RWPE1 (cell line): ENCODE measurements at places on chromosomes 5 and 9.
A peak's percentile ranks its signal among the peaks of the same experiment; 100 is the strongest.

- no peak for DNase-seq
Observed at GRCh38 chr9:121298689-121299466, 30.9 kb downstream of the GSN start.

DNA sequence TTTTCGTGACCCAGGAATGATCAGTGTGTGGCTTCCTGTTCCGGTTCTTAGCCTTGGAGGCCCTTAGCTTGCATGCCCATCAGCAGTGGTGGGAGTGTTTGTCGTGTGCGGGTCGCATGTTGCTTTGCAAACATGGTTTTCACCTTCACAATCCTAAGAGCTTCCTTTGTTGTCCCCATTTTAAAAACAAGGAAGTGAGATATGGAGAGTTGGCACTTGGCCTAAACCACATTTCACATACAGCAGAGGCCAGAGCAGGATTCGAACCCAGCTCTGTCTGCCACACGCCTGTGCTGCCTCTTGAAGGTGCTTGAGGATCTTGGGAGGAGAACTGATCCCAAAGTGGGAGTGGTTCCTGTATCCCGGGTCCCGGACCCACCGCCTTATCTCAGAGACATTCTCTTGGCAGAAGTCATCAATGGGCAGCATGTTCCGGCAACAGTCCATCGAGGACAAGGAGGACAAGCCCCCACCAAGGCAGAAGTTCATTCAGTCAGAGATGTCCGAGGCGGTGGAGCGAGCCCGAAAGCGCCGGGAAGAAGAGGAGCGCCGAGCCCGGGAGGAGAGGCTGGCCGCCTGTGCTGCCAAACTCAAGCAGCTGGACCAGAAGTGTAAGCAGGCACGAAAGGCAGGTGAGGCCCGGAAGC, 38.2 kb upstream of the POMT1 start:
- no peak for DNase-seq

- DNase-seq: peak; percentile 85
Observed at GRCh38 chr9:108634204-108634603, 221.6 kb downstream of the ACTL7B start.

- DNase-seq: no peak
Observed at GRCh38 chr5:73499187-73499586, 945 bp downstream of the BTF3 start.

DNA sequence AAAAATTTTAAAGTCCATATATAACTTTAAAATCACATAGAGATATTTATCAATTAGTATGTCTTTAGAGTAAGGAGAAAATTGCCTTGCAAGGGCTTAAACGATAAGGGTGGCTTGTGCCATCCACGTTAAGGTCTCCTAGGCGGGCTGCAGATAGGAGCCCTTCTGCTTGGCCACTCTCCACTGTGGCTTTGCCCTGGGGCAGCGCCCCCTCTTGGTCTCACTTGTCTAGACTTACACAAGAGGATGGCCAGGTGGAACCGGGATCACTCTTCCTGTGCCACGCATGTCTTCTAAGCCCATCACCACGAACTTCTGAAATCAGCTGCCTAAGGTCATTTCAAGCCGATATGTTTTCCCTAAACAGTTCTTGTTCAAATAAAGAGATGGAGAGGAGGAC, 2.9 kb downstream of the FPGS start:
- no peak for DNase-seq

DNA sequence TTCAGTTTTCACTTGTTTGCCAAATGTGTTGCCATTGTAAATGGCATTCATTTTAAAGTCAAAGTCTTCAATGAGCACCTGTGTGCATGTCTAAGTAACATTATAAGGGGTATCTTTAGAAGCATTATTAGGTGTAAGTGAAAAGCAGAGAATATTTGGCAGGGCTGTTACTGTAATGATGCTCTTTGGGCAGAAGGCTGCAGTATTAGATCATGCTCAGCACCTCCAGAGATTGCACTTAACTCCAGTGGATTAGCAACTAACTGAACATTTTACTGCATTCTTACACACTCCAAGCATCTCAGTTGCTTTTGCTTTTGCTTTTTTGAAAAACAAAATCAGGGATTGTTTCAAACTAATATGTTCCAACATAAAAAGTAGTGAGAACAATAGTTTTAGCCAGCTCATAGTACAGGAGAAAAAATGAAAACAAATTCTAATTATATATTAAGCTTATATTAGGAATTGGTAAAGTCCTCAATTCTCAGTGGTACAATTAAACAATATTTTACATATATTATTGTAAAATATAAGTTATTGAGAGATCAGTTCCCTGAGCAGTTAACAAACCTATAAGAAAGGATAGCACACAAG, 1740.9 kb upstream of the CDH9 start:
- DNase-seq: peak; percentile 26

GRCh38 chr9:133845440-133845839, 107.3 kb upstream of the SARDH start:
- no peak for DNase-seq

GRCh38 chr5:134236318-134236717, 10.4 kb upstream of the PPP2CA start:
- no peak for DNase-seq

DNA sequence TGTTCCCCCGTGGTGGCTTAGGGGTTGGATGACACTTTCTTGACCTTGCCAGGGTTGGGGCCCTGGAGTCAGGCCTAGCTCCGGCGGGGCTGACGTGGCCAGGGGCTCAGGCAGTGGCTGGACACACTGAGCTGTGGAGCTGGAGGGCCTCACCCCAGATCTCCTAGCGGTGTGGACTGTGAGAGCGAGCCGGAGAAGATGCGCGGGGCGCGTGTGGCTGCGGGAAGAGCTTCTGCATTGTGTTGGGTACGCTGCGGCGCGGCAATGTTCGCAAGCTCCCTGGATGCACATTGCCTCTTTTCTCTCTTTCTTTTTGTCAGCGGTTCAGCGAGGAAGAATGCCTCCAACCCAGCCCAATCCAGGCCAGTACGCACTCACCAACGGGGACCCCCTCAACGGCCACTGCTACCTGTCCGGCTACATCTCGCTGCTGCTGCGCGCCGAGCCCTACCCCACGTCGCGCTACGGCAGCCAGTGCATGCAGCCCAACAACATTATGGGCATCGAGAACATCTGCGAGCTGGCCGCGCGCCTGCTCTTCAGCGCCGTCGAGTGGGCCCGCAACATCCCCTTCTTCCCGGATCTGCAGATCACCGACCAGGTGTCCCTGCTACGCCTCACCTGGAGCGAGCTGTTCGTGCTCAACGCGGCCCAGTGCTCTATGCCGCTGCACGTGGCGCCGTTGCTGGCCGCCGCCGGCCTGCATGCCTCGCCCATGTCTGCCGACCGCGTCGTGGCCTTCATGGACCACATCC, 4.8 kb downstream of the NR2F1 start:
- no peak for DNase-seq

- peak; percentile 43 for DNase-seq
Observed at GRCh38 chr5:61969347-61969746, 336.7 kb upstream of the KIF2A start.

DNA sequence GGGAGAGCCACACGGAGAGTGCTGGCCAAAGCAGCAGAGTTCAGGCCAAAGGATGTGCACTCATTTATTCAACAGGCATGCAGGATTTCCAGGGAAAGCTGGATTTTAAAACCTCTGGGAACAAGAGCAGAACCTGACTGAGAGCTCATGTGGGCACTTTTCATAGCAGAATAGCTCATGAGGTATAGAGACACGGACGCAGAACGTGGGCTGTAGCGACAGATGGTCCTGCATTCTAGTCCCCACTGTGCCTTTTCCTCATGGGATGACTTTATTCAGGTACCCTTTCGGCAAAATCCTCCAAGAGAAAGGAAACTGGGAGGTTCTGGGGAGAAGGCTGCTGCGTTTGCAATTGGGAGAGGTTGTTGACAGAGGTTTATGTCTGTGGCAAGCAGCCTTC, 5.4 kb downstream of the IL4 start:
- DNase-seq: no peak

- DNase-seq: no peak
Observed at GRCh38 chr5:72621576-72621975, 114.4 kb upstream of the ZNF366 start.

GRCh38 chr9:96052686-96053085, 177.2 kb downstream of the ERCC6L2 start:
- no peak for DNase-seq
